ENCODE measurements at places on chromosomes 5 and 9. TPM values are rescaled to one million over a fixed set of nuclear protein-coding genes. Genes with fewer than 3 reads are reported as not detected.

DNA sequence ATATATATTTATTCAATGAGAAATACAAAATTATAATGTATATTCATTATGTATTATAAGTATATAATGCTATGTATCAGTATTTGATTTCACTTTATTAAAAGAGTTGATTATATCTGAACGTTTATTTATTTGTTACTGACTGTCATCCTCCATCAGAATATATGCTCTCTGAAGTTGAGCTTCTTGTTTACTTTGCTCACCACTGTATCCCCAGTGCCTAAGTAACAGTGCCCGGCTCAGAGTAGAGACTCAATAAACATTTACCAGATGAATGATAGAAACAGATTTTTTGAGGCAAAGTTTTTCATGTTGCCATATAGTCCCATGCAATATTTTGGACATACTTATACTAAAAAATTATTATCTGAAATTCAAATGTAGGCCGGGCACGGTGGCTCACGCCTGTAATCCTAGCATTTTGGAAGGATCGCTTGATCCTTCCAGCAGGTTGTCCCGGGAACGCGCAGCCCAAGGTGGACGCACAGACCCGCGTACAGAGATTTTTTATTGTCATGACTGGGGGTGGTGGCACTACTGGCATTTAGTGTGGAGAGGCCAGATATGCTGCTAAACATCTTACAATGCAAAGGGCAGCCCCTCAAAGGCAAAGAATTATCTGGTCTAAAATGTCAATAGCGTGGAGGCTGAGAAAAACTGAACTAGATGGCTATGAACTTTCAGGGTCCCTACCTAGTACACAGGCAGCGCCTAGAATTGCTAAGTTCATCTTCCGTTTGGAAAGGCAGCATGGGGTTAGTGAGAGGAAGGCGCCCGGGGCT lies 761 bp upstream of the DNAJC25 start:
- DNase-seq: no peak
- peaks cover 42% of the 10 kb centered on the region for H3K4me1 ChIP-seq
- H3K27ac ChIP-seq: peak overlapping the region; percentile 97
- no peaks in the 10 kb centered on the region for H3K27me3 ChIP-seq

GRCh38 chr5:150461231-150461630 lies 11.7 kb upstream of the RPS14 start:
- peaks cover 15% of the 10 kb centered on the region for H3K4me1 ChIP-seq
- H3K4me3 ChIP-seq: no peak overlapping the region
- H3K27ac ChIP-seq: no peak overlapping the region
- no peak for DNase-seq
- no peaks in the 10 kb centered on the region for H3K36me3 ChIP-seq
- H3K27me3 ChIP-seq: no peaks in the 10 kb centered on the region

Gene NPR3
- total RNA-seq: 4.1 TPM

Gene RARS1
- 93.9 TPM for total RNA-seq

Gene NADK2
- 39.3 TPM for total RNA-seq

Data from mesothelial cell of epicardium (in vitro differentiated cells).